ENCODE measurements at places on chromosomes 5 and 9.

- DNase-seq: no peak
These were observed 34.4 kb downstream of the DOCK8 start for GRCh38 chr9:249025-249424.

GRCh38 chr5:2149195-2149539 is 266.4 kb upstream of the IRX4 start:
- no peak for DNase-seq

GRCh38 chr9:130860458-130861316 is 25.6 kb downstream of the ABL1 start:
- DNase-seq: no peak

GRCh38 chr9:91308191-91308590 is 53.5 kb downstream of the AUH start:
- no peak for DNase-seq

GRCh38 chr9:124139001-124139400 is 118.7 kb upstream of the NEK6 start:
- no peak for DNase-seq

GRCh38 chr9:128885376-128885775 is 3.4 kb downstream of the LRRC8A start:
- DNase-seq: no peak

GRCh38 chr5:132464156-132464939 is 26.2 kb downstream of the IRF1 start:
- no peak for DNase-seq

DNA sequence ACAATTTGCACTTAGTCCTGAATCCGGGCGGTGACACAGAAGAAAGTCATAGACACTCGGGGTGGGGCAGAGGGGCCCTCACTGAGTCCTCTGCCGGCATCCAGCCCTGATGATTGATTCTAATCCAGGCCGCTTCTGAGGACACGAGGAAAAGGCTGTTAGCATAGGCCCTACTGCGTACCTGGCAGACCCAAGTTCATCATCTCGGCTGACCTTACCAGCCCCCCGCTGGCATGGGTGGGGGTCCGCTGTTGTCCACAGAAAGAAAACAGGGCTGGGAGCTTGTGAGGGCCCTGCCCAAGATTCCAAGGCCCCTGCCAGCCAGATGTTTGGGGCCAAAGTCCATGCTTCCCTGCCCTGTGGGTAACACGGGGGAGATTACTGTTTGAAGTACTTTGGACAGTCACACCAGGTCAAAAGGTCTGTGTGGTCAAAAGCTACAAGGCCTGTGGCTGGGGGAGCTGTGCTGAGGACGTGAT is 24.5 kb downstream of the ERGIC1 start:
- DNase-seq: no peak

- no peak for DNase-seq
These were observed 39.6 kb upstream of the CSNK1G3 start for GRCh38 chr5:123472150-123472924.

DNA sequence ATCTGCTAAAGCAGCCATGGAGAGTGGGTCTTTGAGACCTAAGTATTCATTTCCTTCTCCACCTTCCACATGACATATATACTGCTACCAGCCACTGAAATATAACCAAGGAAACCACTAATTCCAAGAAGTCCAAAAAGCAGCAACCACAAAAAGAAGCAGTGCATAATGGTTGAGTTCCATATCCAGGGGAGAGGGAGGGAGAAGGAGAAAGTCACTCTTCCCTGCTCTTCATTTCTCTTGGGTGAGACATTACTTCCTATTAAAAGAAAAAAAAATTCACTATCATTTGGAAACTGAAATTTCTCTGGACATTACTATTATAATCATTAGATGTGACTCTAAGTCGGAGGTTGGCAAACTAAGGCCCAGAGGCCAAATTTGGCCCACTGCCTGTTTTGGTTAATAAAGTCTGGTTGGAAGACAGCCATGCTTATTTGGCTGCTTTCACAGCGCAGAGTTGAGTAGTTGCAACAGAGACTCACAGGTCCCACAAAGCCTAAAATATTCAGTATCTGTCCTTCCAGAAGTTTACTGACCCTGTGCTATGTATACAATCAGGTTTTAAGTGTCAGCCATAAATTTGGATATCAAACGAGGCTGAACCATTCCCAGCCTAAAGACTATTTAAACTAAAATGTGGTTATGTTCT is 168.6 kb downstream of the MPDZ start:
- DNase-seq: peak; percentile 60

GRCh38 chr5:109199289-109199688 is 210.5 kb downstream of the PJA2 start:
- DNase-seq: no peak

DNA sequence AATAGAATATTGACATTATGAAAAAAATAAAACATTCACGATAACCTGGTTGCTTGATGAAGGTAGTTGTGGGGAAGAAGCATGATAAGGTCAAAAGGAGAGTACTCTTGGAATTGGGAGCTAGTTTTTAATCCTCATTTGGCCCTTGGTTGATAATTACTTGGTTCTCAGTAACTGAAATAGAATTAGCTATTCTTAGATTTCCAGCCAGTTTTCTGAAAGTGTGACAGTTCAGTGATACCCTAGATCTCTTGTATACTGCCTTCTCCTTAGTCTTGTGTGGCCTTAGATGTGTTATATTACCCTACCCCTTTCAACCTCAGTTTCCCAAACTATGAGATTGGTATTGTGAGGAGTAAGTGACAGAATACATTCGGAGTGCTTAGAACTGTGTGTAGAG is 17.4 kb downstream of the MARCHF6 start:
- no peak for DNase-seq

DNA sequence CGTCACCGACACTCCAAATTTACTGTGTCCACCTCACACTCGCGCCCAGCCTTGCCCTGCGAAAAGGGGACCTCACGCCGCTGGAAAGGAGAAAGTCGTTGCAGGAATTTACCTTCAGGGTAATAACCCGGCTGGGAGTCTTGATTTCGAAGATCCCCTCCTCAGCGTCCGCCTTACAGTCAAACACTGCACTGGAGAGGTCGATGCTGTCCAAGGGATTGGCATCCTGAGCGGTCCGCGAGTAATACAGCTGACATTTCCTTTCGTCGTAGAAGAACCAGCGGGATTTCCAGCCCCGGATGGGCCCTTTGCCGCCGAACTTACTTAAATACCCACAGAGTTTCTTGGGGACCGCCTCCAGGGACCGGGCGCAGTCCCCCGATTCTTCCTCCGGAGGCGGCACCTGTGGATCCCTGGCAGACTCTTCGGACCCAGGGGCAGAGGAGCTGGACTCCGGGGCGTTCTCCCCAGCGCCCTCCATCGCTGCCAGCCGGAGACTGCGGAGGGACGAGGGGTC is 330 bp downstream of the TBC1D2 start:
- peak; percentile 86 for DNase-seq

DNA sequence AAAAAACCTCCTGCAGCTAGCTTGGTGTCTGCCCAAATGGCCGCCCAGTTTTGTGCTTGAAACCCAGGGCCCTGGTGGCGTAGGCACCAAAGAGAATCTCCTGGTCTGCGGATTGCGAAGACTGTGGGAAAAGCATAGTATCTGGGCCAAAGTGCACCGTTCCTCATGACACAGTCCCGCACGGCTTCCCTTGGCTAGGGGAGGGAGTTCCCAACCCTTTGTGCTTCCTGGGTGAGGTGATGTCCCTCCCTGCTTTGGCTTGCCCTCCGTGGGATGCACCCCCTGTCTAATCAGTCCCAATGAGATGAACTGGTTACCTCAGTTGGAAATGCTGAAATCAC is 83.0 kb upstream of the JAK2 start:
- DNase-seq: no peak

DNA sequence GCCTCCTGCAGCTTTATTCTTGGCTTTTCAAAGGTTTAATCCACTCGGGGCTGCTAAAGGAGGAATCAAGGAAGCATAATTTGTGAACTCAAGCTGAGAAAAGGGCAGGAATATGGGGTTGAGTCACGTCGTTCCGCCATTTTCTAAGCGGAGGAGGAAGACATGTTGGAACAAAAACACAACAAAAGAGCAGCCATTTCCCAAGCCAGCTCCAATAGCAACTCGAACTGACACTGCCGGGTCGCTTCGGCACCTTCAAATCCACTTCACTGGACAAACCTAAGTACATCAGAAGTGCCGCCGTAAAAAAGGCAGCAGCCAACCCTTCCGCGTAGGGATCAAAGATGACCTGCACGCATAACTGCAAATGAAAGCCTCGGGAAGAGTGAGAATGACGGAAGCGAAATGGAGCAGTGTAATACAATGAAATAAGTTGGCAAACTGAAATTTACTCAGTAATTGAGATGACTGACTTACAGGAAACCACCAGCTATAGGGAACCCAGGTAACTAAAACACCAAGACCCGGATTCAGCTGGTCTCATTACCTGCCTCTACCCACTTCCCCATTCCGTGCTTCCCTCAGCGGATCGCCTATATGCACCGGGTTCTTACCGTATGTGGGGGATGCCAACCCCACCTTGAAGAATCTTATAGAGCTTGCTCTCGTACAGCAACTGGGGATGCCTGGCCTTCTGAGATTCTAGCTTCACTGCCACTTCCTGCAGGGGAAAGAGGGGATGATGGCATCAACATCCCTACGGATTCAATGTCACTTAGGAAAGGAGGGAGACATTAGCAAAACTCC is 1.6 kb downstream of the CSNK1A1 start:
- DNase-seq: peak; percentile 19

DNA sequence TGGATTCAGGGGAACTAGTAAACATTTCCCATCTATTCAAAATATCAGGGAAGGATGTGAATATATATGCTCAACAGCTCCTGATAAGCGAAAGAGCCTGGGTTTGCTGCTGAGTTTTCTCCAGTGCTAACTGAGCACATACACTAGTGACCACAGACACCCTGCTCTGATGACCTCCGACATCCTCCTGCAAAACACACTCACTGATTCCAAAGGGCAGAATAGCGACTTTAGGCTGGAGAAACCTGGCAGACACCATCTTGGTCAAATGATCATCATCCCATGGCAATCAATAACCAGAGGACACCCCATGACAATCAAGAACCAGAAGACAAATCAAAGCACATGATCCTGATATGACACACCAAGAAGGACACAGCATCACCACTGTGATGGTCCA is 9.2 kb upstream of the GADD45G start:
- no peak for DNase-seq

GRCh38 chr9:36991516-36992134 is 42.4 kb downstream of the PAX5 start:
- DNase-seq: no peak

DNA sequence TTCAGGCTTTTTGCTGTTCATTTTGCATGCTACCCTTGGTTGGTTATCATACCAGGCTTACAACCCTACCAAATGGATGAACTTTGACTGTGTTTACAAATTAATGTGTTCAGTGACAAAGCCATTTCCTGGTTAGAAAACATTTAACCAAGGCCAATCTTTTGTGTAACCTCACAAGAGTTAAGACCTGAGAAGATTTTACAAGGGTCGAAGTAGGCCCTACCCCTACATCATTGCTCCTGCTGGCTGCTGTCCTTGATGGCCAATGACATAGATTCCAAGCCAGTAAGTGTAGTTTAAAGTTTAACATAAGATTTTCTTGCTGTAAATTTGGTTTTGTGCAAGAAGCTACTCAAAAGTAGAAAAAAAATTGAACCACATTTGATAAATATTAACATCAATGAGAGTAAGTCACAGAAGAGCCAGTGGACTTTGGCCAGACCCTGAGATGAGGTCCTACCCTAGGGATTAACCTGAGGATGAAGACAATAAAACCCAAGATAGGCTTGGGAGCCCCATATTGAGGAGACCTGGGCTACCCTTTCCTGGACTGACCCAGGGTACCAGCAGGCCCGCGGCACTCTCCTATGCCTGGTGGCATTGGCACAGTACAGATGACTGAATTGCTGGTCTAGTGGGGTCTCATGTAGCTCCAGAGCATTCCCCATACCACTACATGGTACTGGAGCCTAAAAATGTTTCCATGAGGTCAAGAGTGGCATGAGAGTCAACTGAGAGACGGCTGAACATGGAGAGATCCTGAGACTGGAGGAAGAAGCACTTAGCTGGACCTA is 8.3 kb downstream of the C1QTNF3 start:
- no peak for DNase-seq

DNA sequence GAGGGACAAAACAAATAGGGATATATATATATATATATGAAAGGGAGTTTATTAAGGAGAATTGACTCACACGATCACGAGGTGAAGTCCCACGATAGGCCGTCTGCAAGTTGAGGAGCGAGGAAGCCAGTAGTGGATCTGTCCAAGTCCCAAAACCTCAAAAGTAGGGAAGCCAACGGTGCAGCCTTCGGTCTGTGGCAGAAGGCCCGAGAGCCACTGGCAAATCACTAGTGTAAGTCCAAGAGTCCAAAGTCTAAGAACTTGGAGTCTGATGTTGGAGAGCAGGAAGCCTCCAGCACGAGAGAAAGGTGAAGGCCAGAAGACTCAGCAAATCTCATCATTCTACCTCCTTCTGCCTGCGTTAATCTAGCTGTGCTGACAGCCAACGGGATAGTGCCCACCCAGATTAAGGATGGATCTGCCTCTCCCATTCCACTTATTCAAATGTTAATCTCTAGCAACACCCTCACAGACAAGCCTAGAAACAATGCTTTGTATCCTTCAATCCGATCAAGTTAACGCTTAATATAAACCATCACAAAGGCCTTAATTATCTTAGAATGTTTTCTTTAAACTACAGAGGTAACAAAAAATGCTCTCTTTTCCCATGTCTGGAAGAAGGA is 23.8 kb upstream of the DAB2 start:
- DNase-seq: no peak

GRCh38 chr9:33092634-33093033 is 16.2 kb upstream of the SMU1 start:
- no peak for DNase-seq

DNA sequence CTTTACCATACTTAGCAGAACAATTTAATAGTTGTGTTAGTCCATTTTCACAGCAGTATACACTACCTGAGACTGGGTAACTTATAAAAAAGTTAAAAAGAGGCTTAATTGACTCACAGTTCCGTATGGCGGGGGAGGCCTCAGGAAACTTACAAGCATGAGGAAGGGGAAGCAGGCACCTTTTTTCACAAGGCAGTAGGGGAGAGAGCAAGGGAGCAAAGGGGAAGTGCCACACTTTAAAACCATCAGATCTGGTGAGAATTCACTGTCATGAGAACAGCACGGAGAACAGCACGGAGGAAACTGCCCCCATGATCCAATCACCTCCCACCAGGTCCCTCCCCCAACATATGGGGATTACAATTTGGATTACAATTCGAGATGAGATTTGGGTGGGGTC is 269.9 kb downstream of the MTRR start:
- no peak for DNase-seq

DNA sequence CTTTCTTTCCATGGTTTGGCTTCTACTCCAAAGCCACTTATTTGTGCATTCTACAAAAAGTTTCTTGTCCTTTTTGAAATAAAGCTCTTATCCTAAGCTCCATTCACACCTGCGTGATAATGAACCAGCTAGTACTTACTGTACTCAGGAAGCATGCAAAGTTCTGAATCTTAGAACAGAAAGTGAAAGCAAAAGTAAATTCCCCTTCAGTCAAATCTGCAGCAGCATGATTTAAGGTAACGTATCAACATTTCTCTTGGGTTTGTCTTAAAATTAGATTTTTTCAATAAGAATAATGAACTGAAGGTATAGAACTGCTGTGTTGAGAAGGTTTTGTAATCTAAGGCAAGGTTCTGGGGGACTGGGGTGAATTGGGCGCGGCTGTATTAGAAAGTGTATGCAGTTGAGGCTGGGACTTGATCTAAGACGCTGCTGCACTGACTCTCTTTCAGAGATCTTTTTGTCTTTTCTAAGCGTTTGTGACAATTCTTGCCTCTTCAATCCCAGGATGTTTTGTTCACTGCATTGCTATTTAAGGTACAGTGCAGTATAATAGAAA is at the start of gene ERAP2:
TSS of gene ERAP2 (plus strand) at position 209 of the 559 bp plus-strand sequence. CDS start 3,186 bp downstream, outside the sequence.
- DNase-seq: no peak

GRCh38 chr9:70814597-70814996 is 306.8 kb downstream of the TRPM3 start:
- DNase-seq: no peak

GRCh38 chr5:76942581-76942980 is 10.3 kb upstream of the CRHBP start:
- no peak for DNase-seq

Measured in posterior cingulate gyrus (tissue), 11 donors.